ENCODE measurements at places on chromosomes 3 and 15. TPM values are rescaled to one million over a fixed set of nuclear protein-coding genes. Genes with fewer than 3 reads are reported as not detected.
A peak's percentile ranks its signal among the peaks of the same experiment; 100 is the strongest.

GOLIM4 gene
- 30.8 TPM for total RNA-seq

- H3K36me3 ChIP-seq: no peaks in the 10 kb centered on the region
- no peak for DNase-seq
- H3K4me3 ChIP-seq: no peak overlapping the region
- peaks cover 3% of the 10 kb centered on the region for H3K27me3 ChIP-seq
- H3K4me1 ChIP-seq: no peaks in the 10 kb centered on the region
Observed at GRCh38 chr3:70631716-70632307, 319.4 kb upstream of the MDFIC2 start.

GRCh38 chr15:57747206-57747896 lies 40.8 kb downstream of the POLR2M start:
- H3K27ac ChIP-seq: no peak overlapping the region
- H3K4me1 ChIP-seq: peaks cover 35% of the 10 kb centered on the region
- no peak for DNase-seq
- no peaks in the 10 kb centered on the region for H3K36me3 ChIP-seq

GRCh38 chr15:80173022-80173759 lies 20.4 kb downstream of the FAH start:
- DNase-seq: peak; percentile 62
- H3K36me3 ChIP-seq: peaks cover 2% of the 10 kb centered on the region
- H3K27ac ChIP-seq: no peak overlapping the region
- no peak overlapping the region for H3K4me3 ChIP-seq

GRCh38 chr15:85997618-85998017 lies 82.1 kb upstream of the AGBL1 start:
- no peak overlapping the region for H3K4me3 ChIP-seq
- H3K36me3 ChIP-seq: no peaks in the 10 kb centered on the region
- no peak overlapping the region for H3K27ac ChIP-seq

C15orf39 gene
- 29.5 TPM for total RNA-seq

CNTN3 gene
- total RNA-seq: 0.50 TPM

TGM4 gene
- total RNA-seq: not detected

DNA sequence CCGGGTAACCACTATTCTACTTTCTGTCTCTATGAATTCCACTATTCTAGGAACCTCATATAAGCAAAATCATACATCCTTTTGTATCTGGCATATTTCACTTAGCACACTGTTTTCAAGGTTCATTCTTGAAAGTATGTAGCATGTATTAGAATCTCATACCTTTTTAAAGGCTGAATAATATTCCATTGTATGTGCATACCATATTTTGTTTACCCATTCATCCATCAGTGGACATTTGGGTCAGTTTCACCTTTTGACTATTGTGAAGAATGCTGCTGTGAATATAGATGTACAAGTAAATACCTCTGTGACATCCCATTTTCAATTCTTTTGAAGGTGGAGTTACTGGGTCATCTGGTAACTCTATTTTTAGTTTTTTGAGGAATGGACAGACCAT lies 36.6 kb upstream of the SEC22A start:
- H3K27ac ChIP-seq: no peak overlapping the region
- H3K36me3 ChIP-seq: peaks cover 31% of the 10 kb centered on the region
- no peak for DNase-seq
- no peaks in the 10 kb centered on the region for H3K27me3 ChIP-seq
- peaks cover 9% of the 10 kb centered on the region for H3K4me1 ChIP-seq

RBP2 gene
- total RNA-seq: not detected

PP2D1 gene
- not detected for total RNA-seq

FETUB gene
- total RNA-seq: not detected

GRCh38 chr15:22866079-22866478 lies 27.6 kb downstream of the NIPA2 start:
- DNase-seq: no peak
- H3K27ac ChIP-seq: no peak overlapping the region
- no peaks in the 10 kb centered on the region for H3K27me3 ChIP-seq
- peaks cover 34% of the 10 kb centered on the region for H3K36me3 ChIP-seq

CELF6 gene
- total RNA-seq: 1.1 TPM

GRCh38 chr3:52682016-52682415 lies 3.7 kb downstream of the PBRM1 start:
- no peak for DNase-seq
- peak overlapping the region; percentile 65 for H3K4me3 ChIP-seq
- peaks cover 17% of the 10 kb centered on the region for H3K36me3 ChIP-seq
- no peak overlapping the region for H3K27ac ChIP-seq
